ENCODE measurements at places on chromosomes 13 and 19. TPM values are rescaled to one million over a fixed set of nuclear protein-coding genes. Genes with fewer than 3 reads are reported as not detected.

DNA sequence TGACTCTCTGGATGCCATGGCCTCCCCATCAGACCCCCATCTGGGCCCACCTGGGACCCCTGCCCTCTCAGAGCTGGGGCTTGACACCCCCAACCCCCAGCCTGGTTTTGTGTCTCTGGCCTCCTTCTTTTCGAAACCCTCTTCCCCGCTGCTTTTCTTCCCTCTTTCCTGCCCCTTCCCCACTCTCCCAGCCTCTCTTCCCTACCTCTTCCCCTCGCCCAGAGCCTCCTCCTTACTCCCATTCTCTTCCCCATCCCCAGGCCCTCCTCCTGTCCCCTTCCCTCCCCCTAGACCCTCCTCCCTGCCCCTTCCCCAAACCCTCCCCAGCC lies 2.1 kb downstream of the TNFSF9 start:
- no peak for DNase-seq

- no peak for DNase-seq
Observed at GRCh38 chr13:31638577-31638976, 100.7 kb upstream of the RXFP2 start.

- DNase-seq = no peak
Observed at GRCh38 chr13:44619651-44620050, 43.5 kb upstream of the TSC22D1 start.

GRCh38 chr19:2385053-2385721 lies 25.1 kb downstream of the TMPRSS9 start:
- DNase-seq = no peak

DNA sequence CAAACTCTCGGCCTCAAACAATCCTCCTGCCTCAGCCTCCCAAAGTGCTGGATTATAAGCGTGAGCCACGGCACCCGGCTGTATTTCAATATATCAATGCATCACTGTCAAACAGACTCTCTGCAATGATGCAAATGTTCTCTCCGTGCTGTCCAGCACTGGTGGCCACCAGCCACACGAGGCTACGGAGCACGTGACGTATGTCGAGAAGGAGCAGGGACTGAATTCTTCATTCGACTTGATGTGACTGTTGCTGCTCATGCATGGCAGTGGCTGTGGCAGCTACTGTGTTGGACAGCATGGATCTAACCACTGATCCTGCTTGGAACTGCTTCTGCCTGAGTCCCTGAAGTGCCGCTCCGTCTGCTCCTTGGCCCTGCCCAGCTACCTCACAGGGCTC lies 9.8 kb downstream of the LRRC4B start:
- no peak for DNase-seq

DNA sequence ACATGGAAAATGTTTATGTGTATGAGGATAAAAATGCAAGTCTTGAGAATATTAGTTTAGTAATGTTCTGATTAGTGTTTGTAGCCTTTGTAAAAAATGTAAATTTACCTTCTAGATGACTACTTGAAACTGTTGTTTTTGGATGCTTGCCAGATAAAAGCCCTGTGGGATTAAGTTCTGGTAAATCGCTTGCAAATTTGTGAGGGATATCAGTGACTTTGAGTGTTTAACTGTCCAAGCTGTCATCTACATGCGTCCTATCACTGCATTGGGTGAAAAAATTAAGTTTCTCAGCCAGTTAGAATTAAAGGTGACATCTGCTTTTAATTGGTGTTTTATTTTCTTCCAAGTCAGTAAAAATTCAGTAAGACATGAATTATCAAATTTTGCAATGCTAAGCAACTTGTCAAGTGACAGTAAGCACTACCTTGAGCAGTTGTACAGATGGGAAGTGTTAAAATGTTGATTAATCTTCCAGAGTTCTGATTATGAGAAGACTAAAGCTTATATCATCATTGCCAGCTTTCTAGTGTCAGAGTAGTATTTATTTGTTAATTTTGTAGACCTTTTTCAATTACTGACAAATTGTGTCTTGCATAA lies 88.0 kb downstream of the PCCA start:
- no peak for DNase-seq

DNA sequence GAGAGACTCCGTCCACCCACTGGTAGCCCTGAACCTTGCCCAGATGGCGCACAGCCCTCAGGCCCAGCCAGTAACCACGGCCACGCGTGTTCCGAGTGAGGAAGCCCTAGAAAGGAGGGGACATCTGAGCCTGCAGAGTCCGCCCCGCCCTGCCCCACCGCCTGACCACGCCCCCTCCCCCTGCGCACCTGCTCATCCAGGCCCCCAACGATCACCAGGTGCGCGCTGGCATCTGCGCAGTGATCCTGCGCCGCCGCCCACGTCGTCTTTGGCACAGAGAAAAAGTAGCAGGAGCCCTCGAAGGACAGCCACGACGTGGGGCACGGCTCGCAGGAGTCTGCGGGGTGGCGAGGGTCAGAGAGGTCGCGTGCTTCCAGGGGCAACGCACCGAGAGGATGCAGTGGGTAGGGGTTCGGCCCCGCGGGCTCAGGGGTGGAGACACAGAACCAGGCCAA lies 2.1 kb downstream of the CLEC4G start:
- no peak for DNase-seq

DNA sequence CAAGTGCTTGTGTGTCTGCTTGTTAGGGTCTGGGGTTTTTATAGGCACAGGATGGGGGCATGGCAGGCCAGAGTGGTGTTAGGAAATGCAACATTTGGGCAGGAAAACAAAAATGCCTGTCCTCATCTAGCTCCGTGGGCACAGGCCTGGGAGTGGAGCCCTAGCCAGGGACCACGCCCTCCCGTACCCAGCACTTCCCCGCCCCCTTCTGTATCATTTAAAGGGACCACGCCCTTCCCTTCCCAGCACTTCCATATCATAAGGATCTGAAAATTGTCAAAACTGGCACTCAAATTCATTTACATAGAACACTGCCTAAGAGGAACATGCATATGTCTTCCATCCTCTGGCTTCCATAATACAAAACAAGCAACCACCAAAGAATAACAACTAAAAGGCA lies 185.8 kb downstream of the B3GLCT start:
- DNase-seq = no peak

GRCh38 chr13:27080018-27080948 lies 91.3 kb downstream of the USP12 start:
- DNase-seq = no peak

GRCh38 chr13:46396341-46396740 lies 9.3 kb upstream of the RUBCNL start:
- no peak for DNase-seq

- no peak for DNase-seq
Observed at GRCh38 chr19:56764196-56764695, 76.3 kb downstream of the PEG3 start.

DNA sequence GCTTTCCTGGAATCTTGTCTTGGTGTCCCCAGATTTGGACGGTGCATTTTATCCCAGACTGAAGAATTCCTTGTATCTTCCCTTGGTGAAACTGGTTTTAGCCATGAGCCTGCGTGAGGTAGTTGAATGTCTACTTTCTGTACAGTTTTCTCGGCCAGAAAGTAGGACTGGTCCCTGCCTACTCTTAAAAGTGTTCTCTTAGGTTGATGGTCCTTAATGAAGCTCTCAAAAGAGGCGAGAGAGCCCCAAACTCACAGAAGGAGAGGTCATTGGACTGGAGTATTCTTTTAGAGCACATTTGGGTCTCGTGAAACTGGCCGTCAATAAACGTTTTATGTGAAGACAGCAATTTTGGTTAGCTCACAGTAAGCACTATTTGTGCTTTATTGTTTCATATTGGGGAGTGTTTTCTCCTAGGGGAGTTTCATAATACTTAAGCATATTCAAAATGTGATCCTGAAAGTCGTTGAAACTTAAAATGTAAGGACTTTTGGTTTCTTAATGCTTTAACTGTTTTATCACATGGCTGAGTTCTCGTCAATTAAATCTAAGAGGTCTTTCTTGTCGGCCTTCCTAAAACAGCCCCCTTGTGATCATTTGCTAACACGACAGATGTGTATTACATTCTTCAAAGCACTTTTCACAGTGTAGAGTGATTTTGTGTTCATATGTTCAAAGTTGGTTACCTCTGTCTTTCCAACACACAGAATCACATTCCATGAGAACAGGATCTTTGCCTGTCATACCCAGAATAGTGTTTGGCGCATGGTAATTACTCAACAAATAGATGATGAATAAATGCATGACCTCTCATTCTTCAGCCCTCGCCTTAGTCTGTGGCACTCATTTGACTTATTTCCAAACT lies 889 bp downstream of the GTF2F2 start:
- DNase-seq = no peak

DNA sequence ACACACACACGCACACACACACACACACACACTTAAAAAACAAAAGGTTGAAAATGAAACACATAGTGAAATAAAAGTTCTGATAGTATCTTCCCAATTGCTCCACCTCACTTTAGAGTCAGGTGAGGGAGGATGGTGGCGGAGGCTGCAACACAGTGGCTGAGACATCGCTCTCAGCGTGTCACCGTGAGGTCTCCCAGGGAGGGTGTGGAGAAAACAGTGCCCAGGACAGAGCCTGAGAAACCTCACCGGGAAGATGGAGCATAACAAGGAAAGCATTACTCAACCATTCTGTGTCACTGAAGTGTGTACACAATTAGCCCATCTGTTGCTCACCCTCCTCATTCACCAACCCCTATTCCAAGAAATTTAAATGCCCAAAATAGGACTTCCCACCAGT lies 111.4 kb upstream of the USP29 start:
- no peak for DNase-seq

DNA sequence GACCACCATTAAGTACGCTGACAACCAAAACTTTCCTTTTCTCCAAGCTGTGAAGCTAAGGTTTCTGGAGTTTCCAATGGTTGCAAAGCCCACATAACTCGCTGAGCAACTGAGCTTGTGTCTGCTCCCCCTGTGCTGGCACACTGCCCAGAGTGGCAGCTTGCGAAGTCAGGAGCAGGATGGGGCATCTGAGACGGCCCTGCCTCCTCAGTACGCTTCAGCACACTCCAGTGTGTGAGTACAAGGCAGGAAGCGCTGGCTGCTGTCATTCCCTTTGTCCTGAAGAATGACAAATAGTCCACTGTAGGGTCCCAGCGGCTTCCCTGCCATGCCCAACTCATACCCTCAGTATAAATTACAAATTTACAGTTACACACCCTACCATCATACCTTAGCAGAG lies 51.5 kb downstream of the SKA3 start:
- DNase-seq = peak; percentile 27

DNA sequence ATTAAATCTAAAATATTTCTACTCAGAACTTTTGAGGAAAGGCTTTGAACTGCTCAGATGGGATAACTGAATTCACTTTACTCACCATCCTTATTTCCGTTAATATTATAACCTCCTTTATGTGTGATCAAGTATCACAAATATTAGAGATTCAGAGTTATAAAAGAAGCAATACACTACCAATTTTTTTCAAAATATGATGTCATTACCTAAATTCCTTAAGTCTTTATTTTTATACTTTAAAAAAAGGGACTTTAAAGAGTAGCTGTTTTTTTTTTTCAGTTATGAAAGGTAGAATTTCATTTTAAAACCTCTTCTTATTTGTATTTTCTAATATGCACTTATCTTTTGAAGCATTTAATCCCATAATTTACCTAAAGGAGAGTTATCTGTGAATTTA lies 239.5 kb downstream of the DIAPH3 start:
- no peak for DNase-seq

DNA sequence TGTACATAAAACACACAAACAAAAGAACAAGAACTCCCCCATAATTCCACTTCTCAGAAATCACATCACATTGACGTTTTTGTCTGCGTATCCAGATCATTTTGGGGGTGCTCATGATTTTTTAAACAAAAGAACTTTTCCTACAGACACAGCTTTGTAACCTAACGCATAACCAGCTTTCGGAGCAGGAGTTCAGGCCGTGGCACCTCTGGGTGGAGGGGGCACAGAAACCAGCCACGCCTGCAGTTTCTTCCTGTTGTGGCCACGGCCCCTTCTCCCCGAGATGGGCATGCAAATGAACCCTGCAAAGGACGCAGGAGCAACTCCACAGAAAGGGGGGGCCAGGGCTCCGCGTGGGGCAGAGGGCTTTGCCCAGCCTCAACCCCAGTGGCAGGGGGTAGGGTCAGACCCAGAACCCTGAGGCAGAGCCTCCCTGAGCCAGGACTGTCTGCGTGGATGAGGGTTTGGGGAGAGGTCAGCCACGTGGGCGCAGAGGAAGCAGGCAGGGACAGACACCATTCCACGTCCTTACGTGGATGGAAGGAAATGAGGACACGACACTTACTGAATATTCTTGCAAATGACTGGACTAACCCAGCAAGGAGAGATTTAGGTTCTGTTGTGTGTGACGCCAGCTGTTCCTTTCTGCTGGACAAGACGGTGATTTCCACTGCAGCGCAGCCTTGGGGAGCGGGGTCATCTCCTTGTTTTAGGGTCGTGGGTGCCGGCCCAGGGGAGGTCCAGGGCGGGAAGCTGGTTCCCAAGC lies 64.4 kb downstream of the RASA3 start:
- DNase-seq = no peak

- DNase-seq = no peak
Observed at GRCh38 chr19:38765214-38765613, 8.1 kb downstream of the LGALS7 start.

DNA sequence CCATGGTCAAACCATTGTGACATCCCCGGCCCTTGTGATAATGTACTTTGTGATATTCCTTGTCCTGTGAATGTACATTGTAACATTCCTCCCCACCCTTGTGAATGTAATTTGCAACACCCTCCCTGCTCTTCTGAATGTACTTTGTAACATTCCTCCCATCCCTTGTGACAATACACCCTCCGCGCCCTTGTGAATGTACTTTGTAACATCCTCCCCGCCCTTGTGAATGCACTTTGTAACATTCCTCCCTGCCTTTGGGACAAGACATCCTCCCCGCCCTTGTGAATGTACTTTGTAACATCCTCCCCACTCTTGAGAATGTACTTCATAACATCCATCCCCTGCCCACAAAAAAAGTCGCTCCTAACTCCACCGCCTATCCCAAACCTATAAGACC lies 17.1 kb downstream of the ZNF846 start:
- DNase-seq = no peak

GRCh38 chr13:97588993-97589392 lies 155.0 kb downstream of the RAP2A start:
- DNase-seq = no peak

DNA sequence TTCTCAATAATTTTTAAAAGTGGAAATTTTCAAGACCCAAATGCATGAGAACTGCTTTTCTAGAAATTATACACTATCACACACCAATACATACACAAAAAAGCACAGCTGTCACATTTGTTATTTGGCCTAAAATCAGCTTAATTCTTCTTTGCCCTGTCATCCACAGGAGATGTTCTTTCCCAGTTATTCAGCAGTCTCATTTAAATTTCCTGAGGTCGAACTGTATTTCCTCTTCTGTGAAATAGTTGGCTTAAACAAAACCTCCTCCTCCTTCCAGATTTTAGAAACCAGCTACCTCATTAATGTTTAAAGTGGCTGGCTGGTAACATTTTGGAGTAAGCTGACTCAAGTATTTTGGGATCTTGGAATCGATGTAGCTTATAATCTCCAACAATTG lies 39.1 kb downstream of the SMAD9 start:
- no peak for DNase-seq

The IZUMO2 gene
- not detected for total RNA-seq

The DNAAF3 gene
- total RNA-seq = 2.0 TPM

The IZUMO4 gene
- 2.2 TPM for total RNA-seq

The LILRB4 gene
- 40.9 TPM for total RNA-seq

The ZNF581 gene
- total RNA-seq = 7.2 TPM

Data from heart left ventricle (tissue), 16 donors.